ENCODE measurements at places on chromosomes 2 and 18.

DNA sequence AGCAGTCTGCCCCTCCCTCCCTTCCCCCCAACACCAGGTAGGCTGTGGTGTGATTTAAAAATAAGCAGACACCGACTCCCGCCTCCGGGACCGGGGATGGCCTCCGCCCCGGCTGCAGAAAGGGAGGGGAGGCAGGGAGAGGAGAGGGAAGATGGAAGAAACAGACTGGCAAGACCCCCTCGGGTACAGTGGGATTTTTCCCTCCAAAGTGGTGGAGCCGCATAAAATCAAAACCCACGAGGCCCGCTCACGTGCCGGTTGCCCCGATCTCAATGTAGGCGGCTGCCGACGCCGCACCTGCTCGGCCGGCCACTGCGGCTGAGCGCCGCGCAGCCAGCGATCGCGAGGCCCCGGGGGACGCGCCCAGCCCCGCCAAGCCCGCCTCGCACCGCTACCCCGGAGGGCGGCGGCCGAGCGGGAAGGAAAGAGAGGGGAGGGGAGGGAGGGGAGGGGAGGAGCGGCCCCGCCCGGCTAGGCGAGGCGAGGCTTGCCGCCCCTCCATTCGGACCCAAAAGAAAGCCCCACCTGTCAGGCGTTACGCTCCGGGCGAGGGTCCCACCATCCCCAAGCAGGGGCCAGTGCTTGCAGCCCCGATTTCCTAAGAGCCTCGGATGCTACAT is 811 bp downstream of the ADD2 start:
- no peak for DNase-seq

DNA sequence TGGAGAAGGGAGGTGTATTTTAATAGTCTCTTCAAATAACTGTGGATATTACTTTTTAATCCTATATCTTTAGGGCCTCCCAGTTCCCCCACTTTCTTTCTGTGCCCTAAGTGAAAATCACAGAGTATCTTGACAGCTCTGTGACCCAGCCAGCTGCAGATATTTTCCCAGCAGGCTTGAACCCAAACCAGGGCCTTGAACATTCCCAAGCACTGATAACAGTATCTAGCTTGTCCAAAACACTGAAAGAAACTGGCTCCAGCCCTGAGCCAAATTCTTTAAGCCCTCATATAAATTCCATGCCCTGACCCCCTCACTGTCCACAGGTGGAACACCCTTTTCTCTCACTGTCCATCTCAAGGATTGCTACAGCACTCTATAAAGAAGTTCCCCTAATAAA is 388.1 kb upstream of the CHAC2 start:
- DNase-seq, result no peak

- DNase-seq, result no peak
Observed at GRCh38 chr18:48860269-48861180, 90.2 kb downstream of the SMAD7 start.

DNA sequence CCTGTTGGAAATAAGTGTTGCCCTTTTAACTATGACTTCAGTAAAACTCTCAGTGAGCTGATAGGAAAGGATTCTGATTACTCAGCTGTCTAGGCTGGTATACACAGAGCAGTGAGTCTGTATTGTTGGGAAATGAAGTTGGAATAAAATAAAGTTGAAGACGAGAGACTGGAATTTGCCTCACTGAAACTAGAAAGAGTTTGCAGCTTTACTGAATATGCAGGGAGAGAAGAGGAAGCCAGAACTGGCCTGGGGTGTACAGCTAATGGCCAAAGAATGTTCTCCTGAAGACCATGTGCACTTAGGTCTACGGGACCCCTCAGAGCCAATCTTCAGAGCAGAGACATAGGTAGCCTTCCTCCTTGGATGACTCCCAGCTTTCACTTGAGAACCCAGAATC is 26.5 kb downstream of the EIF4E2 start:
- DNase-seq, result no peak

GRCh38 chr2:71746946-71747501 is 293.7 kb downstream of the DYSF start:
- no peak for DNase-seq

DNA sequence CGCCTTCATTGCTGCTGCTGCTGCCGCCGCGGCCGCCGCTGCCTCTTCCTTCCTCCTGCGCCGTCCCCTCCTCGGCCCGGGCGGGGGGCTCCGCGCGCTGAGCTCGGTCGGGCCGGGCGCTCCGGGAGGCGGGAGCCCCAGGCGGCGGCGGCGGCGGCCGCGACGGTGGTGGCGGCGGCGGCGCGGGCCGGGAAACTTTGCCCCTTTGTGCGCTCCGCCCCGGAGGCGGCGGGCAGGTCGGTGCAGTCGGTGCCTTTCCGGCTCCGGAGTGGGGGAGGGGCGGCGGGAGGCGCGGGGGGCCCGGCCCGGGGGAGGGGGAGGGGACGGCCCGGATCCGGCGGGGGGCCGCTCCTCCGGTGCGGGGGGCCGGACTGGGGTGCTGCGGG is 205 bp downstream of the TET3 start:
- no peak for DNase-seq

DNA sequence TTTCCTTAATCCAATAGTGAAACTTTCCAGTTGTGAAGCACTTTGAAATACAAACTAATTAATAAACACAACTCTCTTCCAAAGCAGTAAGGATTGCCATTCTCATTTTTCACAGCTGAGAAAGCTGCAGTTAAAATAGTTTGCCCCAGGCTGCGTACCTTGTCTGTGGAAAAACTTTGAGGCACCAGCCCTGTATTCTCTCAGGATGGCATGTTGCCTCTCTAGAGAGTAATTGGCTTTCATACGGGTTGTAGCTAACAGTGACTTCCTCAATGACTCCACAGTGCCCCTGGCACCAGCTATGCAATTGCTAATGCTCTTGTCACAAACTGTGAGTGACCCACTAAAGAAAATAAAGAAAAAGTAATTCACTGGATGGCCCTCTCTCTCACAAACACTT is 345.7 kb downstream of the MTX2 start:
- DNase-seq, result no peak

GRCh38 chr18:44568342-44568741 is 112.3 kb upstream of the SETBP1 start:
- no peak for DNase-seq

DNA sequence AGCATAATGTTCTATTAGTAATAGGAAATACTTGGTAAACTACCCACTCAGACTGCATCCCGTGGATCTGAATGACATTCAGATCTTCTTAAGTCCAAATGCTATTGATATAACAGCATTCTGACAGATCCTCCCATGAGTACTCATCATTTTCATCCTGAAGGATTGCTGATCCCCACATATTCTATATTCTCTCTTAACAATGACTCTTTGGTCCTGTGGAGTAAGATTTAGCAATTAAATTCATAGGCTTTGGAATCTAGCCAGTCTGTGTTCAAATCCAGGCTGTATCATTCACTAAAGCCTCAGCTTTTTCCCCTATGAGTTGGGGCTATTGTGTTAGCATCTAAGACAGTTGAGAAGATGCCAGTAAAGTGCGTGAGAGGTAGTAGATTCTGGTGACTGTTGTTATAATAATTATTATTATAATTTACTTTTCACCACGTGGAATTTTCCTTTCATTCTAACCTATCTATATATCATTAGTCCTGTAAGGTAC is 591.3 kb upstream of the SYT4 start:
- no peak for DNase-seq

DNA sequence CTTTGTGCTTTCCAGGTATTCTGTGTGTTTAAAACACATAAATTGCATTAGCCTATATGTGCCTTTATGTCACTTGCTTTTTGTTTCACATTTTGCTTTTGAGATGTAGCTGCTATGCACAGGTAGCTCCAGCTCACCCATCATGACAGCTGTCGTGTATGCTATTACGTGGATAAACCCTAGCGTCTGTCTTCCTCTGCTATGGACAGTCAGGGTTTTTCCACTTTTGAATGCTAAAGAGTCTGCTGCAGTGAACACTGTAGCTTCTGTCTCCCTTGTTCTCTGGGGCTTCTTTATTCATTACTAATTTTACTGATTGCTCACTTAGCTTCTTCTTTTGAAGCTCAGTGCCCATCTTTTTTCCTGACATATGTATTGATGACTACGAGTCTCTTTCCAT is 24.7 kb upstream of the MBP start:
- DNase-seq, result no peak

GRCh38 chr2:160306985-160307384 is 106.9 kb upstream of the ITGB6 start:
- DNase-seq, result no peak

GRCh38 chr2:13135856-13136255 is 419.1 kb downstream of the TRIB2 start:
- no peak for DNase-seq

DNA sequence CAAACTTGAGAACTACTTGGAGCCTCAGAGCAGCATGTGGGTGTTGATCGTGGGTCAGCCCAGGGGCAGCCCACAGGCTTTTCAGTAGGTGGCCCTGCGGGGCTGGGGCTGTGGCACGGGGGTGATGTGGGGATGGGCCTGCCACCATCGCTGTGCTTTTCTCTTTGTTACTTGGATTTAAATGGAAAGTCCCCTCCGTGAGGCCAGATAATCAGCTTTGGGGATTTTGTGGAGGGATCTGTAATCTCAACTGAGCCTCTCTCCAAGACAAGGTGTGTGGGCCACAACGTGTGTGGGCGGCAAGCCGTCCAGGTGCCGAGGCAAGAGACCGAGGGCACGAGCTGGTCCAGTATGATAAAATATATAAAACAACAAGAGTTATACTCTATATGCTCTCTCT is 16.7 kb downstream of the COLEC11 start:
- no peak for DNase-seq

DNA sequence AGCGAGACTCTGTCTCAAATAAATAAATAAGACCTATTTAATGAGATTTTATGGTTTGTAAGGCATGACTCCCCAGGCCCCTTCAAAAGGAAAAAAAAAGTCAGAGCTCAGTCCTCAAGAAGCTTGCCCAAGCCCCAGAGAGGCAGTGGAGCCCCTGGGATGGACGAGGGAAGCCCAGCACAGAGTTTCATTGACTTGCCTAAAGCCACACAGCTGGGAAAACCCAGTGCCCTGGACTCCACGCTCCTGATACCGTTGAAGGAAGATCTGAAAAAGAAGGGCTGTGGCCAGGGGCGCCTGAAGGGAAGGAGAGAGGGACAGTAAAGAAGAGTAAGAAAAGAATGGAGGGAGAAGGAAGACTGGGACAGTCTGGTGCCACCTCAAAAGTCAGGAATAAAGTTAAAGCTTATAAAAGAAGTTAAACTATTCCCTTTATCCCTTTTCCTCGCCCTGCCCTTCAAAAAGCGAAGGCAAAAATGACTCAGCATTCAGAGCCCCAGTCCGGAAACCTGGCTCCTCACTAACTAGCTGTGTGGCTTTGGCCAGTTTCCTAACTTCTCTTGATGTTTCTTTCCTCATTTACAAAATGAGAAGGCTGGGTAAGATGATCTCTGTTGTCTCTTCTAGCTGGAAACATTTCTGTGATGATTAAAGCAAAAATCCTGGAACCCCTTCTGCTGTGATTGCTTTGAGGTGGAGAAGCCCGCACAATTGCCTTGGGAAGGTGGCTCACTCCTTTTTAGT is 46.7 kb downstream of the LYPD1 start:
- no peak for DNase-seq

DNA sequence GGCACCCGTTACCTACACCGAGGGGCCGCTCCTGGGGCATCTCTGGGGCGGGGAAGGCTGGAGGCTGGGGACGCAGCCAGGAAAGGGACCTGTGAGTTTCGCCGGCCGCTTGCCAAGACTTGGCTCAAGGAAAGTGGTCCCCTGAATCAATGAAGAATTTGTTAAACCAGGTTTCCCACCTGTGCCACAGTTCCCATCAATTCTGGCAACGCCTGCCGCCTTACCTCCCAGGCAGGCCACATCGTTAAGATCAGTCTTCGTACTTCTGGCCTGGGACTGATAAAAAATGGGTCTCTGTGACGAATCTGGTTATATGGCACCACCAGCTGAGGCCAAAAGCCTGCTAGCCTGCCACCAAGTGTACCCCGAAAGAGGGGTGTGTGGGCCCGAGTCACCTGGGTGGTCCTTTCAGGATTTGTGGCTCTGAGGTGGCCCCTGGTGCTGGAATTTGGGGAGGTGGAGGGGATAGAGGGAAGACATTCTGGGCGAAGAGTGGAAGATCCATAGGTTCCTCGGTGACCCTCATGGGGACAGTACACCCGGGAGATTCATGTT is 789 bp upstream of the TGFA start:
- DNase-seq, result no peak

GRCh38 chr2:112828251-112828691 is 8.3 kb downstream of the IL1B start:
- DNase-seq, result no peak

DNA sequence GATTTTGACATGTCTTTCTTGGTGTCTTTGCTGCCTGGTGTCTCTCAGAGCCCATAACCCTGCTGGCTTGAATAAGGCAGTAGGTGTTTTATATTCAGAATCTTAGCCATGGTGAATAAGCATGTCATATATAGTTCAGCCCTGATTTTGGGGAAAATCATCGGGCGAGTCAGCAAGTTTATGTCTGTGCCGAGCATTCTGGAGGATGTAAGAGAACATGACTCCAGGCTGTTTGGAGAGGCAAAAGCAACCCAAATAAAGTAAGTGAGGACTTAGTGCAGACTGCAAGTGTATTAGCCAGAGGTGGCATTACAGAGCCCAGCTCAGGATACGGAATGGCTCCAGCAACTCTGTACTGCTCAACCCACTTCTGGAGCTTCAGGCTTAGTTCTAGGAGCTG is 50.3 kb downstream of the TCF7L1 start:
- no peak for DNase-seq

- no peak for DNase-seq
Observed at GRCh38 chr2:67437114-67437513, 40.0 kb downstream of the ETAA1 start.

DNA sequence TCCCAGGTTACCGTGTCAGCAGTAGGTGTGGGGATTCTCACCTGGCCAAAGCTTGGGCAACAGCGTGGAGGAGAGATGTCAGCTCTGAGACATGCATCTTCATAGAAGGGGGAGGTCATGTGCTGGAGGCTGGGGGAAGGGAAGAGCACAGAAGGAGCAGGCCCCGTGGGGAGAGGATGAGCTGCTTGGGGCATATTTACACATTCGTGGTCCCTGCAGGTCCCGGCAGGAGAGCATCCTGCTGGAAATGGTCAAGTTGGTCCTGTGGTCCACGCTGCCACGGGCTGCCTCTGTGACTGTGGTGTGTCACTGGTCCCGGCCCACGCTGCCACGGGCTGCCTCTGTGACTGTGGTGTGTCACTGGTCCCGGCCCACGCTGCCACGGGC is 195.1 kb upstream of the TWIST2 start:
- no peak for DNase-seq

- no peak for DNase-seq
Observed at GRCh38 chr18:22816266-22817176, 116.6 kb upstream of the RBBP8 start.
